Right atrium auricular region (tissue), 2 donors: ENCODE measurements at places on chromosomes 7 and 10.
A peak's percentile ranks its signal among the peaks of the same experiment; 100 is the strongest.

- no peak for DNase-seq
Observed at GRCh38 chr7:101362334-101363195, at the start of gene COL26A1. Gene COL26A1, plus strand, starts transcription at chr7:101362875. Its CDS starts 158 bp downstream, at chr7:101363033.

GRCh38 chr10:102796407-102797176 is 40.6 kb downstream of the CYP17A1 start:
- DNase-seq = peak; percentile 96

DNA sequence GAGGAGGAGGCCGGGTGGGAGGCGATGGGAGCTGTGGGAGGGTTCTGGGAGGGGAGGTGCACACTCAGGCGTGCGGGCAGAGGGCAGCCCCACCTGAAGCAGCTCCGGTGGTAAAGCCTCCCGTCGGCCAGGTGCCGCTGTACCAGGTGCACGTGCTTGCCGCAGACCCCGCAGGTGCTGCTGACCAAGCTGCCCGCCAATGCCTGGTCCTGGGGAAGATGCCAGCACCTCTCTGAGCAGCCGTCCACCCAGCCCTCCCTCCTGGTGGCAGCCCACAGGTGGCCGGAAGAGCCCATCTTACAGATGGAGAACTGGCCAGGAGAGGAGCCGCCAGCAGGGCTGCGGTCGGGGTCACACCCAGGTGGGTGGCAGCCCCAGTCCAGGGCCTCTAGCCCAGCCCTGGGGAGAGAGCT is 12.6 kb downstream of the MICALL2 start:
- no peak for DNase-seq

- DNase-seq = no peak
Observed at GRCh38 chr10:100307684-100308083, 21.2 kb upstream of the BLOC1S2 start.

GRCh38 chr10:76950354-76950753 is 687.3 kb downstream of the KCNMA1 start:
- no peak for DNase-seq

- DNase-seq = no peak
Observed at GRCh38 chr7:79317728-79318127, 135.7 kb downstream of the MAGI2 start.

GRCh38 chr7:133139350-133139749 is 57.5 kb upstream of the CHCHD3 start:
- no peak for DNase-seq

DNA sequence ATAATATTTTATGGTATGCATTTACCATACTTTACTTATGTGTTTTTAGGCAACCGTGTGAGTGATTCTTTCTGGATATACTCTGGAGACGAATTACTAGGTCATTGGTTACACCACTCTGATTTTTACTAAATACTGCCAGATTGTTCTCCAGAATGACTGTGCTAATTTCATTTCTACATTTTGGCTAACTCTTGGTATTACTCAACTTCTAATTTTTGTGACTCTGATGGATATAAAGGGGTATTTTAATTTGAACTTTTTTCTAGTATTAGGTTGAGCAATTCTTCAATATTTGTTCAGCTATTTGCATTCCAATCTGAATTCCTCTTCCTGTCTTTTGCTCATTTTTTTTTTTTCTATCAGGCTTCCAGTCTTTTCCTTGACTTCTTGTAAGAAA is 223.6 kb downstream of the MDFIC start:
- DNase-seq = no peak
